Pulmonary artery endothelial cell (primary cell): ENCODE measurements at places on chromosomes 2 and 18. TPM values are rescaled to one million over a fixed set of nuclear protein-coding genes. Genes with fewer than 3 reads are reported as not detected.

The RTKN gene
- 6.1 and 8.8 TPM in 2 replicates for total RNA-seq

The ALPI gene
- not detected in 2 replicates for total RNA-seq

The SLC30A3 gene
- total RNA-seq = 0.11 TPM in 1 of 2 replicates, not detected in the other

The CYP1B1 gene
- 0.07 and 0.13 TPM in 2 replicates for total RNA-seq

The DRC1 gene
- 0.13 and 0.18 TPM in 2 replicates for total RNA-seq

The MAB21L4 gene
- total RNA-seq = not detected in 2 replicates

The SEH1L gene
- 49.7 and 70.4 TPM in 2 replicates for total RNA-seq

The ANKRD12 gene
- total RNA-seq = 16.6 and 31.3 TPM in 2 replicates

The CNDP1 gene
- total RNA-seq = not detected in 2 replicates

GRCh38 chr2:99880148-99880963, 262.0 kb downstream of the AFF3 start:
- DNase-seq = peak; percentile 49

DNA sequence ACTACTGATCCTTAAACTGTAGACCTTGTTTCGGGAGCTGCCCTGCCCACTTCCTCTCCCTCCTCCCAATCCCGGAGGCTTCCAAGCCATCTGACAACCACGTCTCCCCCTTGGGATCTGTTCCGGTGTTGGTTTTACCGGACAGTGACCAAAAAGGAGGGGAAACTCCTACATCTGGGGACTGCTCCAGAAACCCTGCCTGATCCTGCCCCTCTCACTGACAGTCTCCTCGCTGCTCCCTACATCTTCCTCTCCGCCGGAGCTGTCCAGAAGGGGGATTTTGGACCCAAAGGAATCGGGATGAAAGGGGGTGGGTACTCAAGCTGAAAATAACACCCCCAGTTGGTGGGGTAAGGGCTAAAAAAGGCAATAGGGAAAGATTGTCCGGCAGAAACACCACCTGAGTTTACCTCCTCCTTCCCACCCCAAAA, 1.5 kb downstream of the INO80D start:
- no peak for DNase-seq

DNA sequence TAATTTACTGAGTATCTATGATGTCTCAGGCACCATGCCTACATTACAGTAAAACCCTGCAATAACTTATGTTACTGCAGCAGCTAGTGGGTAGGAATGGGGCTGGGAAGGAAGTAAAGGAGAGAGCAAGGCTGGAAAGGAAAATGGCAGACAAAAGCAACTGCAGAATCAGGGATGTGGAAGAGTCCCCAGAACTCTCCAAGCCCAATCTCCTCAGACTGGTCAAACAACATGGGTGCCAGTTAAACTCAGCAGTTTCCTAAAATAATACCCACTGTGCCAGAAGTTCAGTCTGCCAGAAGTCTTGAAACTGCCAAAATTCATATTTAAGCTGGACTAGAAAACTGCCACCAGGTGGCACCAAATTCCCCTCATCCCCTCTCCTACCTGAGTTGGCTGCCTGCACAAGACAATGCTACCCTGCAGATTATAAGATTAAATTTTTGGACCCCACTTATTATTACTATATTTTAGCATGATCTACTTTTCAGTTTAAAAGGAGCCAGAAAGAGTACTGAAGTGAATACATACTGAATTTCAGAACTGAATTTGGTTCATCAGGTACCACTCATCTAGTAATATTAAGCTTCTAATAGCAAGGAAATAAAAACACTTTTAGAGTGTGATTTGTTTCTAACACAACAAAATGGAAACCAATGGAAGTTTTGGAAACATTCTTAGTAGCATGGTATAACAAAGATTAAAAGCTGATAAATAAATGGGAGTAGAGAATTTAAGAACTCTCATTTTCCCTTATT, 86.8 kb upstream of the DNER start:
- peak; percentile 20 for DNase-seq

DNA sequence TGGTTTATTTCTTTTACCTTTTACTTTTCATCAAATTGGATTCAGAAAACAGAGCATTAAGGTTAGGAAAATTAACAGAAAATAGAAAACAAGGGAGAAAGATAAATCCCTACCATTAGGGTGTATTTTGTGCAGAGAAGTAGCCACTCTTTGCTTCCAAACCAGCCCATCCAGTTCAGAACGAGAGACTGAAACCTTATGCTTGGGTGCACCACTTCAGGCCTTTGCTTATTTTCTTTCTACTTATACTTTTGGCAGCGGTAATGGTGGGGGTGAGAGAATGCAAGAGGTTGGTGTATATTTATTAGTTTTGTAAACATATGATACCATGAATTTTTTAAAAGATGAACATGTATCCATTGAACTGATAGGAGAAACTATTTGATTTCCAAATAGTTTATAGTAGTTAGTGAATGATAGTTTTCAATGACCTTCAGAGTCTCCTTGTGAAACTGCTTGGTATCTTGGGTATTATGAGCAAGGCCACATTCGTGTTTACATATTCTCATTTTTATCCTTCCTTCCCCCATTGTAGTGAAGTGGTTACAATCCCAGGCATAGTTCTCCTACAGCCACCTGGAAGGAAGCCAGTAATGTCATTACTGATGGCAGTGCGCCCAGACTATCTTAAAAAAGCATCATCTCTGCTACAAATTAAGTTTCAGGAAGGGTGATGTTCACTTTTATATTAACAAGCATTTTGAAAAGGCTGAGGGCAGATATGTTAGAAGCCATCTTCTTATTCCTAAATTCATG, 60.8 kb downstream of the MFSD6 start:
- peak; percentile 84 for DNase-seq

GRCh38 chr2:60408811-60409530, 144.5 kb downstream of the BCL11A start:
- no peak for DNase-seq

DNA sequence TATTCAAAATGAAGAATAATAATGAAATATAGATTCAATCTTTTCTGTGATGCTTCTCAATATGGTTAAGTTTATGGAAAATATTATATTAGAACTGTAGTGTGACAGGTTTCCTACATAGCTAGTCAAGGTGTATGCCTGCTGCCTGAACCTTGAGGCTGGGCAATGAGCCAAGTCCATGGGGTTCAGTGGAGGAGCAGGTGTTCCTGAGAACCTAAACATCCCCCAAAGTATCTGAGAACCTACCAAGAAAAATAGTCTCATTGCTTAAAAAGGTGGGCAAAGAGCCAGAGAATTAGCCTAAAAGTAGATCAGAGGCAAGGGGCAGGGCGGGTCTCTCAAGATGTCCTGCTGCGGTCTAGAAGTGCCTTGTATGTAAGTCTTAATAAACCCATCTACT, 185.9 kb upstream of the SPHKAP start:
- no peak for DNase-seq

DNA sequence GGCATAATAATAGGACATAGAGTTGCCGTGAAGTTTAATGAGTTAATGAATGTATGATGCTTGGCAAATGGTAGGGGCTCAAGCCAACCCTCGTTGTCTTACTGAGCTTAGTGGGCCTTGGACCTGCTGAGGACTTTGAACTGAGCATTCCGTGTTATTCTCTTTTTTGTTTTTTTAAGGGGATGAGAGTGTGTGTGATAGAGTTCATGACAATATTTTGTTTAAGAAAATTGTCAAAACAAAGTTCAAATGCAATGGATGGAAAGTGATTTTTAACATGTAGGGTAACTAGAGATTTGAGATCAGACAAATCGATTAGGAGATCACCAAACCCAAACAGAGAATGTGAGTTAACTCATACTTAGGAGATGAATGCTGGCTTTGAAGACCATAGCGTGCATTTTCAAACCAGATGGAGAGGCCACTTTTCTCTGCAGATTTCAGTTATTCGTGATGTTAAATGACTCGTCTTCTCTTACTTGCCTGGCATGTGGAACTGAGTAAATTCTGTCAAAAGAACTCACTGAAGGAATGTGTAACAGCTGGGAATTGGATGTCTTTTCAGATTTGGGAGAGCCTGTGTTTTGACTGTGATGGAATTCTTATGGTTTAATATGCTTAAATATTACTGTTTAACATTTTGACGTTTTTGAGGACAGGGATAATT, 88.7 kb downstream of the NEDD4L start:
- DNase-seq = no peak

DNA sequence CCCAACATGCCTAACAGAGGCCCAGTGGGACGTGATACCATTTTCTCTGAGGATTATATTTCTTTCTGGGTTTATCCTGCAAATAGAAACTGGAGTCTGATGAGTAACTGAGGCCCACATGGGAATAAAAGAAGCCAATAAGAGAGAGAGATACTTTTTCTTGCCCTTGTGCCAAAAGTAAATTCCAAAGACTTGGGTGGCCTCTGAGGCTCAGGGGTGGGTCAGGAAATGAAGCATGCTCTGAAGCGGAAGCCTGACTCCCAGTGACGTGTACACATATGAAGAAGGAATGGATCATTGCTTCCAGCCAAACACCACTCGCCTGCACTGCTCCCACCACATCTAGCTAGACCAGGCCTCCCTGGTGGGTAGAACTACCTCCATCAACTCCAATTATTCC, 273.6 kb upstream of the NCKAP5 start:
- peak; percentile 88 for DNase-seq

GRCh38 chr2:204608237-204608939, 63.1 kb downstream of the PARD3B start:
- DNase-seq = no peak

GRCh38 chr2:217279556-217279955, 419.7 kb upstream of the TNP1 start:
- peak; percentile 24 for DNase-seq

DNA sequence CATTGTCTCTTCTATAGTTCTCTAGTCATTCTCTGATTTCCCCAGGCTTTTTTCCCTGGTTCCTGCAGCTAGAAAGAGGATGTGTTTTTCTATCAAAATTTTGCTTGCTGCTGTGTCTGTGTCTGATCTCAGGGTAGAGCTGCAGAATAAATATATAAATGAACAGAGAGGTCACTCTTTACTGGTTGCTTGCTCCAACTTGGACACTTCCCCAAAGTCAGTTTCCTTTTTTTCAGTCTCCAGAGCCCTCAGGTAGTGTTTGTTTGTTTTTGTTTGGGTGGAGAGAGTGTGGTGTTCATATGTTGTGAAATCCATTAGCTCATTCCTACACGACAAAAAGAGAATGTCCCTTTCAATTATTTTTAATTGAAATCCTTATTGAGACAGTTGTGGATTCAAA, 85.8 kb downstream of the CERS6 start:
- DNase-seq = no peak

GRCh38 chr2:98708396-98709186, 22.3 kb downstream of the MGAT4A start:
- DNase-seq = no peak

- DNase-seq = no peak
Measured at GRCh38 chr18:70428439-70428838, 139.6 kb downstream of the SOCS6 start.

DNA sequence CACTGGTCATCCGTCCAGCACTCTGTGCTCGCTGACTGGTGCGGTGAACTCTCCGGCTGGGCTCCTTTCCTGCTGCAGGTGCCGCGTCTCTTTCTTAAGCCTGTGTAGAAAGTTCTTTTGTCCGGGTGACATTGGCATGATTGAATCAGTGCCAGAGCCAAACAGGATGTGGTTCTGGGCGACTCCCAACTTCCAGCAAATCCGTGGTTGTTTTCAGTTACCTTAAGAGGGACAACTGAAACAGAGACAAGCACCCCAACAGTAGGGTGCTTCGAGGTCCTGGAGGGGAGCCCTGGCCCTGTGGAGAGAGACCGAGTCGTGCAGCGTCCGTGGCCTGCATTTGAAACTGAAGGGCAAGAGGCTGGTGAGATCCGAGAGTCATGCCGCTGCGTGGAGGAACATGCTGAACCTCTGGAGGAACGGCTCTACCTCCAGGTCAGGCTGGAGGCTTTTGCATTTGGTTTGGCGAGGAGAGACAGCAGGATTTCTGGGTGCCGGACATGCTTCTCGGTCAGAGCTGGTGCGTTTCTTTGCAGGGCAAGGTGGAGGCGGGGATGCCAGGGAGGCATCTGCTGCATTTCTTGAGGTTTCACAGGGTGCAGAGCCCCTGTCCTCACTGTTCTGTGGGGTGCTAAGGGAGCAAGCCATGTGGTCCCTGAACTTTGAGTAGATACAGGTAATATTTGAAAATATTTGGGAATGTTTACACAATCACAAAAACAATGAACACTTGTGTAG, 26.8 kb downstream of the SH3BP4 start:
- no peak for DNase-seq

GRCh38 chr2:33577668-33578067, 21.4 kb downstream of the FAM98A start:
- DNase-seq = no peak

- no peak for DNase-seq
Measured at GRCh38 chr2:240982821-240983281, 15.6 kb upstream of the SNED1 start.

- no peak for DNase-seq
Measured at GRCh38 chr2:214624166-214624760, 185.2 kb downstream of the BARD1 start.

DNA sequence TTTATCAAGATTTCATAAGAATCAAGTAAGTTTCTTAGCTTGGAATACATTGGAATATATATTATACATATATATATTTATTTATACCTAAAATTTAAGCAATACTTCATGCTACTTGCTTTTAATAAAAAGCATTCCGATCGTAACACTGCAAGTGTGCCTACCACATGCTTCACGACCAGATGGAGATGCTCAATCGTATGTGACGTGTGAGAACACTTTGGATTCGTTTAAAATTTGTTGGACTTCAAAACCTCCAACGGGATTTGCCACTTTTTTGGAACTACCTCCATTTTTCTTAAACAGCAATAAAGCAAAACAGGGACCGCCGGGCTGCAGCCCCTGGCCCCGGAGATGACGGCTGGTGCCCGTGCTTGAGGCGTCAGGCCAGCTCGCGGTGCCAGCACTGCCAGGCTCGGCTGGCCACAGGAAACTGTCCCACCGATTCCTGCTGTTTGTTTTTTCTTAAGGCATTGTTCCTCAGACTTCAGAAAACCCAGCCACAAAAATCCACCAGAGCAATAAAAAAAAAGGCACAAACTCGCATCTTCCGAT, 204.1 kb downstream of the TWIST2 start:
- DNase-seq = no peak

DNA sequence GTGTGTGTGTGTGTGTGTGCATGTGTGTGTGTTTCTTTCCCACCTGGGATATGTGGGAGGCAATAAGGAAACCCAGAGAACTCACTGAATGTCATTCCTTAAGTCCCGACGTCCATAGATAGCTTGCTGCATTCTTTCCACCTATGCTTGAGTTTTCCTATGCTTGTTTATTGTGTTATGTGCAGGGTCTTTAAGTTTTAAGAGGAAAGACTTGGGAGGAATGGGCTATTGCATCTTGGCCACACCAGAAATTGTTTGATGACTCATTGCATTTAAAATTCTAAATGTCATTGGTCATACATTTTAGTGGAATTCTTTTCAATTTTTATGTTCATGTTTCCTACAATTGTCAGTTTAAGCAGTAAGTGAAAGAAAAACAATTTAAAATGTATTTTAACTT, 33.7 kb downstream of the STARD6 start:
- no peak for DNase-seq

DNA sequence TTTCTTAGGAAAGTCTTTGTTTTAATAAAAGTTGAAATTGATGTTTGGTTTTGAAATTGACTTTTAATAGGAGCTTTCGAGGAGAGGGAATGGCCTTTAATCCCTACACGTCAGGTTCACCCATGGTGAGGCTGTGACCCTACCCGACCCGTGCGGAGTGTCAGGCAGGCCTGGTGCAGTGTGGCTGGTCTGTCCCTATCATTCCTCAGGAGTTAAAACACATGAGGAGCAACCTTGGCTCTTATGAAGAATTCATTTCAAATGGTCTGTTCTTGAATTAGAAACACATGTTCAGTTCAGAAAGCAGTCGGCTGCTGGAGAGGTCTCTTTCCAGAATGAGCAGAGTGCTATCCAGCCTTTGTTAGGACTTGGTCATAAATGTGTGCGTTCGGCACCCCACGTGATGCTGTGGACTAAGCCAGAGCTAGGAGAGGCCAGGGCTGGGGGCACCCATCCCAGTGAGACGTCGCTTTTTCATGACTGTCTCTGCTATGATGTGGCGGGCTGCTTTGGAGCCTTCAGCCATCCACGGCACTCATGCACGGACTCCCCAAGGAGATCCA, 54.7 kb downstream of the EMILIN2 start:
- no peak for DNase-seq
